Fibroblast of skin of right quadriceps (primary cell): ENCODE measurements at places on chromosomes 16 and 17.
A peak's percentile ranks its signal among the peaks of the same experiment; 100 is the strongest.

DNA sequence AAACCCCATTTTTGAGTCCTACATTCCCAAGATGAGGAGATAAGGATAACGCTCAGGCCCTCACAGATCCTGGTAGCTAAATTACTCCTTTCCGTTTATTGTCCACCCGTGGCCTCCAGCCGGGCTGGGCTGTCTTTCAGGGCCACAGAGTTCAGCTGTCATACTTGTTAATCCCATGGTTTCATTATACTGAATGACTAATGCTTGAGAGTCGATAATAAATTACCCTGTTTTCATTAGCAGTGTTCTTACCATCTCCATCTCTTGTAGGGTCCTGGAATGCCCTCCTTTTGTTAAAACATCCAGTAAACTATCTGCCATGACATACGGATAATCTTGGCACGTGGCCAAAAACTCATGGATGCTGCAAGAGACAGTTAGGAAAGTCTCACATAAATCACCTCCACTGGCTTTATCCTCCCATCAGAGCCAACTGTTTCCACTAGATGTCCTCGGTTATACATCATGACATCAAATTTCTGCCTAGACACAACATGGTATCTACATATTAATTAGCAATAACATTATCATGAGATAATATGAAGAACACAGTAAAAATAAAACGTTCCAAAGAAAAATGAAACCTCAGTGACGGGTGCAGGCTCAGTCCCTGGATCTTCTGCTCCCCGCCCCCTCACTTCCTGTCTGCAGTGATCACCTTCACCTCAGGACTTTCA is 45.3 kb downstream of the BRD7 start:
- DNase-seq, result peak; percentile 61

DNA sequence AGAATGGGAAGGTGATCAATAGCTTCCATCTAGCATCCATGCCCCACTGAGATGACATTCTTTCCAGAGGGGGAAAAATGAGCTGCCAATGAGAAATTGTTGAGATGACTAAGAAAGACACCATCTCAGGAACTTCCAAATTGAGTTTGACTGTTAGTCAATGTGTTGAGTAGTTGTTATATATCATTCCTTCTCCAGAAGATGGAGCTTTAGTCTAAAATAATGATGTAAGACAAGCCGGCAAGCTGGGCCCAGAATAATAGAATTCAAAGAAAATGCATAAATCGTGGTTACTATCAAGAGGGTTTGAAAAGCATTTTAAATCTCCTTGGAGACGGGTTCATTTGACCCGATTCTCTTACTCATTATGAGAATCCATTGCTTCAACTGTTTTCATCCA is 71.0 kb upstream of the ATF7IP2 start:
- peak; percentile 15 for DNase-seq

- peak; percentile 47 for DNase-seq
Measured at GRCh38 chr16:57999366-57999970, 1.0 kb downstream of the ZNF319 start.

- DNase-seq, result peak; percentile 25
Measured at GRCh38 chr16:9950658-9951057, 231.6 kb downstream of the GRIN2A start.

DNA sequence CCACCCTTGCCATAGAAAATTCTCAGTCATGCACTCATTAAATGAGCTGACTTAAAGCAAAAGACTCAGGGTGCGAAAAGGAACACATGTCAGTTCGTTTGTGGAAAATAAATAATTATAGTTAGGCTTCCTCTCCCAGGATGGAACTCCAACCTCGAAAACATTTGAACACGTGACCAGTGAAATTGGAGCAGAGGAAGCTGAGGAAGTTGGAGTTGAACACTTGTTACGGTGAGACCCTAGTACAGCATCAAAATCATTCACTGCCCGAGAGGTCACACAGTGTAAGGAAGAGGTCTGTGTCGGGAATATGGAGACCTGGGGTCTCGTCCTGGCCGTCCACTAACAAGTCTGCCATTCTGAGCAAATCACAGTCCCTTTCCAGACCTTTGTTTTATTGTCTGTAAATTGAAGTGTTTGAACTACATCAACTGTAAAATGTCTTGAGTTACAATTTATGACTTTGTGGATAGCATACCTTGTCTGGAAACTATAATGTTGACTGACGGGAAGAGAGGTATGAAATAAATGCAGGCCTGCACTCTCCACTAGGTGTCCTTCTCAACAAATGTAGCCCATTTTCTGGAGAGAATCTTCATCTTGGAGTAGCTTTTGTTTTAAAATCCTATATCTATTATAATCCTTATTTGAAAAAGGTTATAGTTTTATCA is 7.7 kb downstream of the PSMD7 start:
- no peak for DNase-seq

DNA sequence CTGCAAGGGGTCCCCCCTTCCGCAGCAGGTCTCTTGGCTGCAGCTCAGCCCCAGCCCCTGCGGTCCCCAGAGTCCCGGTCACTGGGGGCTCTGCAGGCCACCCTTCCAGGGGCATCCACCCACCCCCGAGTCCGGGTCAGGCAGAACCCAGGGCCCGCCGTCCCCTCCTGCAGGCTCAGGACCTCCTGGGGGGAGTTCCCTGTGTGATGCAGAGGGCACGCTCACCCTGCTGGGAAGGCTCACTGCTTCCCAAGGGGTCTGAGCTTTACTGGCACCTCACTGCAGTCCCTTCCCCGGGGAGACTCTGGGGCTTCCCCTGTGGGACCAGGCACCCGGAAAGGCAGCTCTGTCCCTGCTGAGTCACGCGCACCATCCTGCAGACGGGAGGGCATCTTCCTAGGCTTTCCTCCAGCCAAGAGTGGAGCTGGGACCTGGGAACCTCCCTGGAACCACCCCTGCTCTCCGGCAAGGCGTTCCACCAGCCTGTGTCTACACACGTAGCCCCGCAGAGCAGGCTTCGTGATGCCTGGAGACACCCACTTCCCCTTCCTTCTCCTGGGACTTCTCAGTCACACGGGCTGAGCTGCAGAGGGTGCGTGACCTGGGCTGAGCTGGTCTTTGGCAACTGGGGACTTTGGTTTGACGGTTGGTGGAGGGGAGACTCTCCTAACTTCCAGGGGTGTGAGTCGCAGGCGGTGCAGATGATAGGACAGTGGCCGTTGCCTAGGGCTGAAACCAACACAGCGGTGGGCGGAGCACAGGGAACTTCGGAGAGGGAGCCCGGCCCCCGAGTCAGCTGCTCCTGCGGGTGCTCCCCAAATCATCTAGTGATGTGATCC is 23.4 kb downstream of the SLC25A10 start:
- DNase-seq, result no peak

- DNase-seq, result no peak
Measured at GRCh38 chr16:67923414-67924116, 8.1 kb downstream of the CTRL start.

DNA sequence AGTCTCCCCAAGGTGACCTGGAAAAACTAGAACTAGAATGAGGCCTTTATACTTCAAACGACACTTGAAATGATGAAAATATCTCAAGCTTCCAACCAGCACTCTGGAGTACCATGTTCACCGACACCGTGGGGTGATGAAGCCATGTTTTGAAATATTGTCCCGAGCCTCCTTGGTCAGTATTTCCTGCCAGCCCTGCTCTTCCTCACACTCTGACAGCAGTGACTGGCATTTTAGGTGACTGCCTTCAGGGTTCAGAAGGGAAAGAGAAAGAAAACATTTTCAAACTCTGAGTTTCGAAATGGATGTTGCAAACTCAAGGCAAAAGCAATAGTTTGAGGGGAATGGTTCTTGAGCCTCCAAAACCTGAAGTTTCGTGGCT is 39.3 kb upstream of the IRX6 start:
- no peak for DNase-seq
